Globus pallidus (tissue), 1 donor: ENCODE measurements at places on chromosomes 7 and 10.

DNA sequence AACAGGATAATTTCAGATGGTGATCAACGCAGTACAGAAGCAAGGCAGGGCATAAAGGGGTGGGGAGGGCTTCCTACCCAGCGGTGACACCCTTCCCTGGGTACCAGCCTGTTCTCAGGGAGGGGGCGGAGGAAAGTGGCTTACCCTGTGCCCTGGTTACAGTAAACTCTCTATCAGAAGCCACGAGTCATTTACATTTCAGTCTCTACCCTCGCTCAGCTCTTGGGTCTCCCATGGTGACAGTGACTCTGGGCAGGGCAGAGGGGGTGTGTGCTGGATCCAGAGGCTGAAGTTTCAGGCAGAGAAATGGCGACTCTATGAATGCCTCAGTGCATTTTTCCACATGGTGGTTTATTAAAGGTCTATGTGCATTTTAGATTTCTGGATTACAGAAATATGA, 107.0 kb downstream of the ADARB2 start:
- DNase-seq: no peak

- DNase-seq: no peak
Measured at GRCh38 chr7:117164620-117165019, 158.2 kb downstream of the WNT2 start.

GRCh38 chr10:56085406-56086122, 275.5 kb downstream of the ZWINT start:
- DNase-seq: no peak

DNA sequence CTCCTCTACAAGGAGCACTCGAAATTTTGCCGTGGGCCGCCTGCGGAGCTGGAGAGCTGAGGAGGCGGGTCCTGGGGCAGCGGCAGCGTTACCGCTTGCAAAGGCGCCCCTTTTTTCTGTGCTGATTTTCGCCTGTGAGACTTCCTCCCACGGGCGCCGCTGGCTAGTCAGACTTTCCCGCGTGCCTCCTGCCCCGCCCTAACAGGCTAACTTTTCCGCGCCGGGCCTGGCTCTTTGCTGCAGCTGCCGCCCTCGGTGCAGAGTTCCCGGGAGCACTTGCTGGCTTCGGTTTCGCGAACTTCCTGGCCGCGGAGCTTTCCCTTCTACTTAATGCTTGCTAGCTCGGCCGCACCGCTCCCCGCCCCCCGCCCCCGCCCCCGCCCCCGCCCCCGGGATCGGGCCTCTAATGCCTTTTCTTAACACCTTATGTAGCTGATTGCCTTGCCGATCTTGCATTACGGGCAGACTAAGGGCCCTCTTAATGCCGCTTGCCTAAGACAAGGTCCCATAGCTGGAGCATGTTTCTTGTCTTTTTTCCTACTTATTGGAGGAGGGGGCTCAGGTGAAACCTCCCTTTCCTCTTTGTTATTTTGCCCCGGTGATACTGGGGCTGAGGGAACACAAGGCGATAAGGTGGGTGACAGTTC, 37.9 kb upstream of the RASGEF1A start:
- DNase-seq: peak; percentile 44

GRCh38 chr10:69715156-69715898, 85.3 kb downstream of the FAM241B start:
- DNase-seq: no peak

DNA sequence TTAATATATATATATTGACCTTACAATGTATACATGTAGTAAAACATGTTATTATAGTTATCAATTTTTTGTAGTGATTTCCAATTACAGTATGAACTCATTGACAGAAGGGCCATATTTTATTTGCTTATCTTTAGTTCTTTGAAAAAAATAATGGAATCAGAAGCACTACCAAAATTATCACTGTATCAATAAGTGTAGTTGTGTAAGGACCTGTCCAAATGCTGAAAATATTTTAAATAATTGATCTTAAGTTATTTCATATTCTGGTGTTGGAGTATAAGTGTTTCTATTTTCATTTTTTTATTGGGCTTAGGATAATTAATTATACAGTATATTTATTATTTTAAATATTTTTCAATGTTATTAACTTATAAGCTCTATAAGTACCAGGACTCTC, 8.5 kb upstream of the DGKB start:
- no peak for DNase-seq

GRCh38 chr10:70847659-70848360, 32.1 kb downstream of the SGPL1 start:
- no peak for DNase-seq

DNA sequence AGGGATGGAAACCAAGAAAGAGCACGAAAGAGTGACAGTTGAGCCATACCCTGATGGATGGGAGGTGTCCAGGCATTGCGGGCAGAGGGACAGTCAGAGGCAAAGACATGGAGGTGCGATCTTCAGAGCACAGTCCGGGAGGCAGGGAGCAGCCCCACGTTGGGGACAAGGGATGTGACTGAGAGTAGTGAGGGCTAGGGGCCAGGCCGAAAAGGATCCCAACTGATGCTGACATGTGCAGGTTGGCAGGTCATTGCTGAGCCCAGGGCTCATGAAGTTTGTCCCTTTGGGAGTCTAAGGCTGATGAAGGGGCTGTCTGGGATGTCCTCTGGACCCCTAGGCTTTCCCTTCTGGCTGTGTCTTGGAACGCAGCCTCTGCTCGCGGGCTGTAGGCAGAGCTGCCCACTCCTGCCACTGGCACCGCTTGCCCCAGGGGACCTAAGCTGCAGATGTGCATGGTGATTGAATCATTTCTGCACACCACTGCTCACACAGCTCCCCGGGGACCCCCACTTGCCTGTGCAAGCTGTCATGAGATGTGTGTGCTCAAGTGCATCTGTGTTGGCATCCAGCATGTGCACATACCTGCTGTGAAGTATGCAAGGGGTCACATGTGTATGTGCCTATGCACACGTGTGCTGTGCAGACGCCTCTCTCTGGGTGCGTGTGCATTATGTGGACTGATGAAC, 125.1 kb downstream of the ZMIZ1 start:
- DNase-seq: no peak

- peak; percentile 33 for DNase-seq
Measured at GRCh38 chr10:49161411-49161997, 26.7 kb downstream of the TMEM273 start.

- DNase-seq: peak; percentile 18
Measured at GRCh38 chr10:31321396-31321941, 2.5 kb downstream of the ZEB1 start.

GRCh38 chr10:44899450-44900080, 11.6 kb upstream of the TMEM72 start:
- no peak for DNase-seq

DNA sequence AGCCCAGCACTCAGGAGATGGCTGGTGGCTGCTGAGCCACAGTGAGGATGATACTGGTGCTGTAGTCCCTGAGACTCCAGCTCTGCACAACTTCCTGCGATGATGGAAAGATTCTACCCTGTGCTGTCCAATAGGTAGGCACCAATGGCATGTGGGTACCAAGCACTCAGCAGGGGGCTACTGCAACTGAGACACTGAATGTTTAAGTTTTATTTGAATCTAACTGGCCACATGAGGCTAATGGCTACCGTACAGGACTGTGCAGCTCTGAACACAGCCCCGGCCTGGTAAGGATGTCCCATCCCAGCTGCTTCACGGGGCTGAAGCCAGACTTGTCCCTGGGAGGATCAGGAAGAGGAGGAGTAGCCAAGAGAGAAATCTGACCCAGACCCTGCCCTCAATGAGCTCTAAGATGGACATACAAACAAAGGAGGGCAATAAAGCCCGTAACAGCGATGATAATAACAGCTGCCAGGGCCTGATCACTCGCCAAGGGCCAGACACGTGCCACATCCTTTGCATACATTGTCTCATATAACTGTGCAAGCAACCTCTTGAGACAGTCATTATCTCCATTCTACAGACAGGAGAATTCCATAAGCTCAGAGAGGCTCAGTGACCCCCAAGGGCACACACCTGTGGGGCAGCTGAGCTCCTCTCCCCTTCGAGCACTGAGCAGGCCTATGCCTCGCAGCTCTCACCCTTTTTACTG, 3.8 kb downstream of the GPRIN2 start:
- no peak for DNase-seq

DNA sequence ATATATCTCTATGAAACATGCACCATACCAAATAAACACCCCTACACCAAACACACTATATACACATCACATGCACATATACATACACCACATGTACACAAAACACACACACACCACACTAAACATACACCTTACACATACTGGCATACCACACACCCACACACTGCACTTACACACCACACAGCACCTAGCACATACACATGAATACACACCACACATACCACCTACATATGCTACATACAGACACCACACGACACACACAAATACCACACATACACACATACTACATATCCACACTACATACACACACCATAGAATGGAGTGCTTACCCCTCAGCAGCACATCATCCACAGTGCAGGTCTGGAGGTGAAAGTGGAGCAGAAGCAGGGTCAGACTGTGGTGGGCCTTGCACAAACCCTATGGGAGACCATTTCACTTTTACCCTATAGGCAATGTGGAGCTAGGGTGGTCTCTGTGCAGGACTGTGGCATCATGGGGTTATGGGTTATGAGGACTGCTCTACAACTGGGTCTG, 64.6 kb downstream of the WDFY4 start:
- no peak for DNase-seq

- DNase-seq: peak; percentile 53
Measured at GRCh38 chr7:98283127-98283886, 1.8 kb downstream of the BRI3 start.

DNA sequence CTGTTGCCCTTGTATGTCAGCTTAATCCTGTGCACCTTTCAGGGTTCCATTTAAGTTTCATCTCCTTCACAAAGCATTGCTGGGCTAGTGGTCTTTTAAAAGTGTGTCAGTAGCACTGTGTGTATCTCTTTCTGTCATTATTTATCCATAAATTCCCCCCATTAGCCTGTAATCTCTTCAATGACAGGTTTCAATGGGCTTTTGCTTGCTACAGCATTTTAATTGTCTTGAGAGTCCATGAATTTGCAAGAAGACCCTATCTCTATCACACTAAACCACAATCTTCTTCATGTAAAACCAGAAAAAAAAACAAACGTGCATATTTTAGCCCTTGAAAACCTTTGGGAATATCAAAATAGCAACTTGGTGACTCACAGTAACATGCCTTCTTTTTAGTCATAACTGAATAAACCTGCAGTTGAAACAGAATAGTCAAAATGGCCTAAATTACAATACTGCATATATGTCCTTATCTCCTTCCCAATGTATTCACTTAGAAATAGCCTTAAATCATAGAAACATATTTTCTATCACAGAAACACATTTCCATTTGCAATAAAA, 118.6 kb downstream of the PON1 start:
- no peak for DNase-seq

- peak; percentile 91 for DNase-seq
Measured at GRCh38 chr7:30163231-30163894, 28.6 kb downstream of the MTURN start.

- DNase-seq: no peak
Measured at GRCh38 chr10:130455791-130456190, 319.6 kb downstream of the GLRX3 start.

DNA sequence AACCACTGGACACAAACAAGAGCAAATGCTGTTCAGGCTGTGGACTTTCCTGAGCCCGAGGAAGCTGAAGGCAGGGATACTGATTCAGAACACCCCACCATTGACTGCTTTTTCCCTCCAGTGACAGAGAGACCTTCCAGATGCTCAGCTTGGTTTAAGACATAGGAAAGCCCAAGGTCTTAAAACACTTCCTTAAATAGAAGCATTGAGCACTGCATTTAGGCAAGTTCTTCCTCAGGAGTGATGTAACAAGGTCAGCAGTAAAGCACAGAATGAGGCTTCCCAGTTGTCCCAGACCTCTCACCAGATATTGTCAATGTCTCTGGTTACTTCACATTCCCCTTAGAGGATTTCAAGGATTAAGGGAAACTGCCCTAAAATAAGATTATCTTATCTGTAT, 19.6 kb upstream of the CDCA7L start:
- no peak for DNase-seq

- DNase-seq: no peak
Measured at GRCh38 chr7:137480401-137480800, 136.9 kb upstream of the PTN start.

GRCh38 chr7:36775676-36776075, 51.4 kb upstream of the AOAH start:
- DNase-seq: no peak

GRCh38 chr7:84363741-84364140, 169.2 kb upstream of the SEMA3A start:
- no peak for DNase-seq

DNA sequence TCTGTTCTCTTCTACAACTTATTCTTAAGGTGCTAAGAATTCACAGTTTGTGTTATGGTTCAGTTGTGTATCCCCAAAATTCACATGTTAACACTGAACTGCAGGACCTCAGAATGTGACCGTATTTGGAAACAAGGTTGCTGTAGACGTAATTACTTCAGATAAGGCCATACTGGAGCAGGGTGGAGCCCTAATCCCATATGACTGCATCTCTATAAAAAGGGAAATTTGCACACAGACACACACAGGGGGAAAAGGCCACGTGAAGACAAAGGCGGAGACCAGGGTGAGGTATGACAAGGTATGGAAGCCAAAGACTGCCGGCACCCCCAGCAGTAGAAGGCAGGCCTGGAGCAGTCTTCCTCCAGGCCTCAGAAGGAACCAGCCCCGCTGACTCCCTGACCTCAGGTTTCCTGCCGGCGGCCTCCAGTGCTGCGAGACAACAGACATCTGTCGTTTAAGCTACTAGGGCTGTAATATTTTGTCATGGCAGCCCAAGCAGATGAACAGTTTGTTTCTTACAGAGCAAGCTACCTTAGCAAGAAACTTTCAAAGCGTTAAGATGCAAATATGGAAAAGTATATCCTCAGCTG, 98.7 kb downstream of the PROSER2 start:
- no peak for DNase-seq

GRCh38 chr7:72325561-72325960, 86.6 kb downstream of the CALN1 start:
- DNase-seq: no peak

DNA sequence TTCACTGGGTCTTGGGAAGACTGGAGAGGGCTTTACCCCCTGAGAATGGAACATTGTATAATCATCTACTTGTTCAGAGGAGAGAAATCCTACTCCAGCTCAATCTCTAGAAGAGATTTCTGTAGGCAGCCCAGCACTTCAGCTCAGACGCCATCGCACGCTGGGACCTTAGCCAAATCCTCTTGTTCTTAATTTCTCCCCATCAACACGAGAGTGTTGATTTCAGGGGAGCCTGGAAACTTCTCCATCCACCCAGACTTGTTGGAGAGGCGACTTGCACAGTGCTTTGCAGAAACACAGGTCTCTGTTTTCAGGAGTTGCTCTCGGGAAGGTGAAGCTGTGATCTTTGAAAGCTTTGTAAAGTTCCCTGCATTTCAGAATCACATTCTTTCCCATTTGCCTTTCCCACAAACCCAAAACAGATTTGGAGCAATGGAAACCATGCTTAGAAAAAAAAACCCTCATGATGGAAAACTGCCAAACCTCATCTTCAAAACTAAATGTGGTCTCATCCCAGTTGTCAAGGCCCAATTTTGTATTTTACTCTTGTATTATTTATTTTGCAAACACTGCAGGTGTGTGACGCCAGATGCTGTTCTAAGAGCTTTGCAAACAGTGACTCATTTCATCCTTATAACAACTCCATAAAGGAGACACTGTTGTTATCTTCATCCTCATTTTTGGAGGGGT, 60.9 kb downstream of the CALML3 start:
- no peak for DNase-seq
